ENCODE measurements at places on chromosomes 13 and 19.

GRCh38 chr13:99392470-99393135 is 85.4 kb upstream of the GPR183 start:
- no peak for DNase-seq

GRCh38 chr13:113970810-113971470 is 2.9 kb downstream of the C13orf46 start:
- no peak for DNase-seq

- peak; percentile 88 for DNase-seq
These were observed at the start of gene SHISA2 for GRCh38 chr13:26051657-26052311. Gene SHISA2, minus strand, starts transcription at chr13:26052016. Its CDS starts 1,041 bp downstream, at chr13:26050975.

- no peak for DNase-seq
These were observed 2.1 kb downstream of the CILP2 start for GRCh38 chr19:19540064-19540714.
